ENCODE measurements at places on chromosomes 12 and 14.

GRCh38 chr12:90897986-90898385 is 57.0 kb downstream of the CCER1 start:
- DNase-seq = no peak

DNA sequence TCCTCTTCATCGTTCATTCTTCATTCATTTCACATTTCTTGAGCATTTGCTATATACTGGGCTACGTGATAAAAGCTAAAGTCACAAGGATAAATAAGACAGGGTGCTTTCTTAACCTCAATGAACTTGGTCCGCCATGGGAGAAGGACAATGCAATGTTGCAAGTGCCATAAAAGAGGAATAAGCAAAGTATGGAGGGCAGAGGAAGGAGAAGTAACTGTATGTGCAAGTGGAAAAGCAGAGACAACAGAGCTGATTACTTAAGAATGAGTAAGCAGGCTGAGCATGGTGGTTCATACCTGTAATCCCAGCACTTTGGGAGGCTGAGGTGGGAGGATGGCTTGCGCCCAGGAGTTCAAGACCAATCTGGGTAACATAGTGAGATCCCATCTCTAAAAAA is 14.4 kb downstream of the AREL1 start:
- DNase-seq = no peak

- DNase-seq = no peak
Observed at GRCh38 chr14:102499401-102500157, 10.0 kb downstream of the ANKRD9 start.

GRCh38 chr12:30896461-30896860 is 30.1 kb upstream of the TSPAN11 start:
- no peak for DNase-seq

GRCh38 chr14:99050309-99050708 is 221.7 kb downstream of the BCL11B start:
- no peak for DNase-seq

DNA sequence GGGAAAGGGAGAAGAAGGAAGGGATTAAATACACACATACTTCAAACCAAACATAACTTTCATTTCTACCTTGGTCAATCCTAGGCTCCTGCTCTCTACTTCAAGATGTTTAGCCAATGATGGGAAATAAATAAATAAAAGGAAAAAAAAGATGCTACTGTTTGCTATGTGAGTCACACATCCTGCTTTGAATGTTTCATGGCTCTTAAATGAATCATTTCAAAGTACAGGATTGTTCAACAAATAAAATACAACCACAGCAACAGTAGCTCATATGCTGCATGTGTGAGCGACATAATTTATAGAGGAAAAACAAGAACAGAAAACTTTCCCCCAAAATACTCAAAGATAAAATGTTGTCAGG is 54.3 kb upstream of the NPFF start:
- no peak for DNase-seq

GRCh38 chr12:11618046-11618445 is 31.4 kb upstream of the ETV6 start:
- no peak for DNase-seq

DNA sequence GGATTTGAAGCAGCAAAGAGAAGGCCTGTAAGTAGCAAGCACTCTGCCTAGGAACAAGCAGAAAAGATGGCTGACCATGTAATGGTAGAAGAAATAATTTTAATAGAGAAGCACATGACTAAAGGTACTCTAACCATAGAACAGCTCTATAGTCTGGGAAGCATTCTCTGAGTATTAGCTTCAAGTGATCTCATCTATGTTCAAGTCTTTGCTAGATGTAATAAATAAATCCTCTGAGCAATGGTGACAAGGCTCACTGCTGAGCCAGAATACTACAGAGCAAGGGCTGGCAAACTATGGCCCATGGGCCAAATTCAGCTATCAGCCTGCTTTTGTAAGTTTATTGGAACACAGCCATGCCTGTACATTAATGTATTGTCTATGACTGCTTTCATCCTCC is 84.8 kb downstream of the PEBP1 start:
- DNase-seq = no peak

GRCh38 chr12:697481-697880 is 34.2 kb upstream of the NINJ2 start:
- no peak for DNase-seq

GRCh38 chr14:28756269-28756883 is 10.2 kb upstream of the FOXG1 start:
- DNase-seq = no peak

GRCh38 chr12:127620735-127621355 is 646.1 kb upstream of the TMEM132C start:
- no peak for DNase-seq

DNA sequence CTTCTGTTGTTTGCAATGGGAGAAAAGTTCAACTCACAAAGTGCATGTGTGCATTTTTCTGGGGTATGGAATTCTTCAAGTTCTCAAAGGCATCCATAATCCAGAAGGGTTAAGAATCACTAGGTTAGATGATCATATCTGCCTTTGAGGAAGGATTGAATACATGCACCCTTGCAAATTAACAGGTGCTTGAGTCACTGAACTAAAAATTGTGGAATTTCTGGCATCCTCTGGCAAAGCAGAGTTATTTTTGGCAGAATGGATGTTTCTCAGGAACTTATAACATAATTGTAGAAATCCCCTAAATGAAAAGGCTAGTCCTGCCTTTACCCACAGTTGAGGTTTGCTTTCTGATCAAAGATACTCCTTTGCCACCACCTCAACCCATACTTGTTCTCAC is 136.5 kb upstream of the DYRK2 start:
- DNase-seq = no peak

DNA sequence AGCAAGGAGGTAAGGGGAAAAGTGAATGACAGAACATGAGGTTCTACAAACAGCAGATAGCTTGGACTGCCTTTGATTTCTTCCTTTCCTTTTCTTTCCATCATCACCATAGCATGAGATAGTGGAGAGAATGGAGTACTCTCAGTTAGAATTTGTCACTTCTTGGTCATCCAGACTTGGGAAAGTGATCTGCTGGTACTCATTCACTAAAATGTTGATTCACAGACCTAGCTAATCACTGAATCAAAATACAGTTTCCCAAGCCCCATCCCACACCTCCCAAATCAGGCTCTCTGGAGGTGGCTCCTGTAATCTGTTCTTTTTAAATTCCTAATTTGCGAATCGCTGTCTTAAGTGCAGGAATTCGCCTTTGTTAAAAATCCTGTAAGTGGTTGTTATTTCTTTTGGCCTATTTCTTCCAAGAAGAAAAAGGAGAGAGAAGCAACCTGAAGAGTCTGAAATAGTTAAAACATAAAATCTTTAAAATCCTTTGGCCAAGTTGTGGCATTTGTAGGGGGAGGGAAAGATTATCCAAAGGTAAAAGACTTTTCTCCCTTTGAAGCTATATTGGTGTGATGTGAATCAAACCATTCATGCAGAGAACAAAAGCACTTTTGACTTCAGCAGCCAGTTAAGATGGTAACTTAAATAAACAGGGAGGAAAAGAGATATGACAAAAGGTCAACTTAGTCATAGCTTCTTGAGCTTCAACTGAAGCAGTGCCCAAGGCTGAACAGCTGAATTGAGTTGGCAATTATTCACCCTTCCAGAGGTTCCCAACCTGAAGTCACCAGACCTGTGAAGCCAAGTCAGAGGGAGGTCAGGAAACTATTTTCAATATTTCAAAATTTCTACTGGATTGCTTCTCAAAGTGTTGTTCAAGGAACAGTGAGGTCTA is 255.1 kb upstream of the KRR1 start:
- DNase-seq = peak; percentile 59

DNA sequence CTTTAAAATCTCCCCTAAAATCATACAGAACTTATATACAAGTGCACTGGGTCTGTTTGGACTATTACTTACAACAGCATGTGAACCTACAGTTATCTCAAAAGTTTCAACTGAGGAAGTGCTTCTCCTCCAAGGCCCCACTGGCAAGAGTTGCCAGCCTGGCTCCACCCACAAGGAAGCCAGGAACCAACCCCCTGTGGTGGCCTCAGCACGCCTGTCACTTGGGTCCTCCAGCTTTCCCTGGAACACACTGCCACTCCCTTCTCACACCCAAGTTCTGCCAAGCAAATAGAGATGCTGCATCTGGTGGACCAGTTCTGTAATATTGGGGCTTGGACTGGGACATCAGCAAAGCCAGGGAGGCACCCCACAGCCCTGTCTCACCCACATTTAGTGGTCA is 115.4 kb downstream of the GCH1 start:
- no peak for DNase-seq

- no peak for DNase-seq
Observed at GRCh38 chr12:47549258-47549657, 156.6 kb downstream of the RPAP3 start.

DNA sequence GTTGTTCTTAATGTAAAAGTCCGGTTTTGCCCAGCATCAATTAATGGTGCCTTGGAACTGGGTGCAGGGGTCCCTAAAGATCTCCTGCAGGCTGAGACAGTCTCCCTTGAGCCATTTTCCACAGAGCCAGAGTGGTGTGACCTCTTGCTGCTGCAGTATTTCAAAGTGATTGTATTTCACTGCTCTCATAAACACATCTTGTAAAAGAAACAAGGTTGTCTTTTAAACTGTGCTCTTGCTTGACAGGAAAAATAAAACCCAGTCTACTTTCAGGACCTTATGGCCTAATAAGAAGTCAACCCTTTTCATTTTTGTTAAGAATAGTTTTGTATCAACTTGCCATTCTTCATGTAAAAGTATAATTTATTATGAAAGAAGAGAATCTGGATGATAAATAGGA is 44.7 kb downstream of the TMEM117 start:
- DNase-seq = no peak

DNA sequence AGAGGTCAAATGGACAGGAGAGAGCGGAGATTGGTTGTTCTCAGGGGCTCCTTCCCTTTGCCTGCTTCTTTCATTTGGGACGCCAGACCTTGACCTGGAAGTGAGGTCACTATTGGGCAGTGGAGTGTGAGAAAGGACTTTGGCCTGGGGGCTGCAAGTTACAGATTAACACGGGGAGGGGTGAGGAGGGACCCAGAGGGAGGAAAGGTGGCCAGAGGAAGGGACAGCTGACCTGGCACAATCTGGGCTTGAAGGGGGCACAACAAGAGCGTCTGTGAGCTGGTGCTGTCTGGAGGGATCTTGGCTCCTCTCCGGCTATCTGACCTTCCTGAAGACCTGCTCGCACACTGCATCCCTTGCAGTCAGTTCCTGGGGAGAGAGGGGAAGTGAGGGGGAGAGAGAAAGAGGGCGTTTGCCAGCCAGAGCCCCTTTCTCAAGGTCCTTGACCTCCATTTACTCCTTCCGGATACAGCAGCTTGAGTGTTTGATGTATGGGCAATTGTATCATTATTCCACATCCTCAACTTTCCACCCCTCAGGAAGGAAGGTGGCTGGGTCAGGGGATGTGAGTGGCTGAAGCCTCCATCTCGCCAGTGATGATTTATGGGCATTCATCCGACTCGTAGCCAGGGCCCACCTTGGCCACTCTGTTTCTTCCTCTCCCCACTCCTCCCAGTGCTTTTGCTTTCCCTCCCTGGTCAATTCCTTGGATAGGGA is 4.7 kb downstream of the RBP5 start:
- DNase-seq = no peak

DNA sequence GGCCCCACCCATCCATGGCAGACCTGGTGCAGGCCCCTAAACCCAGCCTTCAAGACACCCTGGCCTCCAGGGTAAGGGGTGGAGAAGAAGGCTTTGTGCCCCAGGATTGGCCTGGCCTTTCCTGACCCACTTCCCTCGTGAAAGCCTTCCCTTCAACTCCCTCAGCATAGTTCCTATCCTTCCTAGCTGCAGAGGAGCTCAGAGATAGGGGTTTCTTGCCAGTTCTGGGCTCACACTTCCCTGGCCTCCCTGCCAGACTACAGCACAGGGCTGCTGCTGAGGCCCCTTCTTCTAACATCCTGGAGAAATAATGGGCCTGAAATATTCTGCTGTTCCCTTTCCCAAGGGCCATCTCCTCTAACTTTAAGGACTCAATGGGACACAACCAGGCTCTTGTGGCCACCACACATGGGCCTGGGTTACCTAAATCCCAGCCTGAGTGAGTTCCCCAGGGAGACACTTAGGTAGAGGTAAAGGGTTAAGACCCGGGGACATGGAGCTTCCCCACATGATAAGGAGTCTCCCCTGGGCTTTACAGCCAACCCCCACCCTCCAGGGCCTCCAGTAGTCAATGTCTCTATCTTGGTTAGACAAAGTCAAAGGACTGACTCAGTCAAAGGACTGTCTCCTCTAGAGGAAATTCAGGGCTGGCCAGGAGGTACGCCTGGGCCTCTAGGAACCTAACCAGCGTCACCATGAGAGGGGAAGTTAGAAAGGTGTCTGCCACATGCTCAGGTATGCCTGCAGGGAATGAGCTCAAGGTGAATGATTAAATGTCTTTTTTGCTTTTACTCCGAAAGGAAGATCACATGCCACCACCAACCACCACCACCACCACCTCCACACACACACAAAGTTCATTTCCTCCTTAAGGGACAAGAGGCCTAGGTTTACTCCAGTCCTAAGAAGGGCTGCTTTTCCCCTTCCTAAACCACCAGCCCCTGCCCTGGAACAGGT is 7.1 kb downstream of the ZFP36L1 start:
- DNase-seq = no peak

GRCh38 chr12:117010693-117011451 is 88.3 kb downstream of the TESC start:
- no peak for DNase-seq

DNA sequence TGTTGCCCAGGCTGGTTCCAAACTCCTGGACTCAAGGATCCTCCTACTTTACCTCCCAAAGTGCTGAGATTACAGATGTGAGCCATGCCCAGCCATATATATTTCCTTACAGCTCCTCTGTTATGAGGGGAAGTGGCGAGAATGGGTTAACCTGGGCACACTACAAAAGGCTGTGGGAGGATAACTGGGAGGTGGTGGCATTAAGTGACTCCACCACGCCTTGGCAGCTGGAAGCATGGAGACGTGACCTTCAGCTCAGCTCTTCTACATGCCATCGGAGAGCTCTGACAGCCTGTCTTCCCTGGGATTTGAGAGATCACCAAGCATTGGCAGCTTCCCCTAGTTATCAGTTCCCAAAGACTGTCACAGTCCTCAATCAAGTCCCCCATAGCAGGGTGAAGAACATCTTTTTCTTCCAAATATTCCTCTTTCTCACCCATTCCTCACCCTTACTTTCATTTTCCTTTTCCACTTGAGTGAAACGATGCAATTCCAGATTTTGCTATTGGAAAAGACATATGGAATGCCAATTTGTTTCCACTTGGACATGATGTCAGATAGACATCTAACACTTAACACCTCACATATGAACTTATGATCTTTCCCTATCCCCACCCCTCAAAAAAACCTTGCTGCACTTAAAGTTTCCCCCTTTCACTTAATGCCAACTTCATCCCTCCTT is 48.5 kb downstream of the PHLDA1 start:
- DNase-seq = no peak

DNA sequence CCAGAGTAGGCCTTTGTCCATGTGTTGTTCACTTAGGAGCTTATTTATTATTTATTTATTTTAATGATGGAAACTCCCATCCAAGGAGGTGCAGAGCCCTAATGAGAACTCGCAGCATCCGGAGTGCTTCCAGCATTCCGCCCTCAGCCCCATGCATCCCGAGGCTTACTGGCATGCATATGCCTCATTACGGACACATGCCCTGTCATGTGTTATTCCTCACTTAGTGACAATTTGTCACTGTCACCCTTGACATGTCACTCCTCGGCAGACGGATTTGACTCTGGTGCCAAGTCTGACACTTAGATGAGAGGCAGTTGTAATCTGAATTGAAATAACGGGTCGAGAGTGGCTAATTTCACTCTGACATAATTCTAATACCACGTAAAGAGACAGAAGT is 132.8 kb downstream of the VRK1 start:
- DNase-seq = no peak

- peak; percentile 30 for DNase-seq
Observed at GRCh38 chr14:74018586-74019407, at the start of the genes BBOF1 and ENTPD5. TSS of gene BBOF1 (plus strand) at chr14:74019349. CDS start at chr14:74019479, 130 bp downstream. TSS of gene ENTPD5 (minus strand) at chr14:74019288. CDS start at chr14:73988102, 31,186 bp downstream.

- no peak for DNase-seq
Observed at GRCh38 chr14:86852530-86852929, 1140.5 kb downstream of the GALC start.

GRCh38 chr12:57603815-57604453 is 690 bp upstream of the DTX3 start:
- DNase-seq = peak; percentile 17
